ENCODE measurements at places on chromosomes 5 and 9.

- DNase-seq: no peak
Observed at GRCh38 chr5:180431932-180432331, 62.2 kb upstream of the CNOT6 start.

DNA sequence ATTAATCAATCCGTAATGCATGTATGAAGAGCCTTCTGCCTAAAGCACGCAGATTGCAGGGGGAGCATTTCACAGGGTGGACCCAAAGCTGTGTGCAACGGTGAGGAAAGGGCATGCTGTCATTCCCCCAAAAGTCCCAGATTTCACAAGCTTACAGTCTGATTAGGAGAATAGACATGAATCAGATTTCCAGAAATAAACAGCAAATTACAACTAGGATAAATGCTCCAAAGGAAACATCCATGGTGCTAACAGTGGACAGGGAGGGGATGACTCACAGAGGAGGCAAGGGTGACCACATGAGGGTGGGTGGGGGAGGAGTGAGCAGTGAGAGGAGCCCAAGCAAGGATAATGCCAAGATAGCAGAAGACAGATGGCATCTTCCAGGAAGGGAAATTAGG, 258.4 kb upstream of the TAS2R1 start:
- DNase-seq: no peak

DNA sequence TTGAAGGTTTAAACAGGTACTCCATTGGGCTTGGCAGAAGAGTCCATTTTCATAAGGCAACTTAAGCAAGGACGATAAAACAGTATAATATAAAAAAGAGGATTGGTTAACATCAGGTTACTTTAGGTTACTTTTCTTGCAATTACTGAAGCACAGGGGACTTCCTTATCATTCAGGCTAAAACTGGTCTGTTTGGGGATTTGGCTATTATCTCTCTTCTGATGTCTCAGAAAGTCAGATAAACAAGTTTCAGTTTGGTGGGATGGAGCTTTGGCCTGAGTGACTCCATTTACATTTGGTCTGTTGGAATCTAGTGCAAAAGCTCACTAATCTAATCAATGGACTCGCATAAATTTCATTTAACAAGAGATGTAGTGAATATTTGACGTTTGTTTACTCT, 8.0 kb downstream of the GAPT start:
- DNase-seq: no peak

DNA sequence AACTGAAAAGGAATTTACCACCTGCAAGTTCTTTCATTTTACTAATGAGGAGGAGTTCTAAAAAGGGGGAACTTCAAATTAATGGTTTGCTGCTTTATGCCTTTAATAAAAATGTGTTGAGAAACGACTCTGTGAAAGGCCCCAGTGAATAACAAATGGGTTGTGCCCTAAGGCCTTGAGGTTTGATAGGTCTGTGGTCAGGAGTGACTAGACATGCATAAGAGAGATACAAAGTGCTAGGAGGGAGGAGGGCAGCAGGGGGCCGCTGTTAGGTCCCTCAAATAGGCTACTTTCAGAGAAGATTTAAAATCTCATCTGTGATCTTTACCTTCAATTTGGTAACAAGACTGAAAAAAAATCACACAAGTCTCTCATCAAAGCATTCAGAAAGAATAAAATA, 58.3 kb downstream of the FAM81B start:
- DNase-seq: no peak

GRCh38 chr5:36505021-36505420, 101.4 kb upstream of the SLC1A3 start:
- DNase-seq: no peak

DNA sequence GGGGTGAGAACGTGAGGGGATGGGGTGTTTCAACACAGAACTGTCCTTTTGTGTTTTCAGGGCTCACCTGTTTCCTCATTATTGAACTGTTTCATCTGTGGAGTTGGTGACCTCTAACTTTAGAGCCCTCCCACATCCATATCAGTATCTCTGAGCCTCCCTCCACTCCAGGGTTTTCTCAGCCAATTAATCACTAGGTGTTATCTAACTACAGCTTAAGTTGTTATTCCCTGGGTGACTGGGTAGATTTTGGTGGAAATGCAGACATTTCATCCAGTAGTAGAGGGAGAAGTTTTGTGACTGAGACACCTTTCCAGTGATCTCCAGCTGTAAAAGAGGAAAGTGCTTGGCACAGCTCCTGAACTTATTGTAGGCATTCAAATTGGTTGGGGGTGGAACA, 23.7 kb downstream of the PPP3R2 start:
- DNase-seq: no peak

GRCh38 chr5:117812861-117813260, 1175.5 kb downstream of the DTWD2 start:
- DNase-seq: no peak

DNA sequence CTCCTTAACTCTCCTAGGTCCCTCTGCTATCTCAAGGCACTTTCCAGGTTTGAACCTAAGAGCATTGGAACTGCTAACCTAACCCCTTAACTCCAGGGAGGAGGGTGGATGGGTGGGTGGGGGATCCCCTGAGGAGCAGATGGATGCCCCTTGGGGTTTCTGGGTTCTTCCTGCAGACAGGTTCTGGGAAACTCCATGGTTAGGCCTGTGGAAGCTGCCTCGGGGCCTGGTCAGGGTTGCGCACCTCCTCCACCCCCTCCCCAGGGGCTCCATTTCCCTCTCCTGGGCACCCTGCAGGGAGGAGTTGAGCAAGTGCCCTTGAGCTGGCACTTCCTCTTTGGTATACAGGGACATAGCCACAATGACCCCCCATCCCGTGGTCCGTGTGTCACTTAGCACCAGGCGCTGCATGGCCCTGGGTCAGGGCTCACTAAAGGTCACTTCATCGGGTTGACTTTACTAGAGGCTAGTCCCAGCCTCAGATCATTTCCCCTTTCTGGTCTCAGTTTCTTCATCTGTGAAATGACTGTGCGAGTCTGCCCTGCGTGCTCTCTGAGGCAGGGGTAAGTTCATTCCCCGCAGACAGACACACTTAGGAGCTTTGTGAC, 16.0 kb downstream of the CXXC5 start:
- no peak for DNase-seq

DNA sequence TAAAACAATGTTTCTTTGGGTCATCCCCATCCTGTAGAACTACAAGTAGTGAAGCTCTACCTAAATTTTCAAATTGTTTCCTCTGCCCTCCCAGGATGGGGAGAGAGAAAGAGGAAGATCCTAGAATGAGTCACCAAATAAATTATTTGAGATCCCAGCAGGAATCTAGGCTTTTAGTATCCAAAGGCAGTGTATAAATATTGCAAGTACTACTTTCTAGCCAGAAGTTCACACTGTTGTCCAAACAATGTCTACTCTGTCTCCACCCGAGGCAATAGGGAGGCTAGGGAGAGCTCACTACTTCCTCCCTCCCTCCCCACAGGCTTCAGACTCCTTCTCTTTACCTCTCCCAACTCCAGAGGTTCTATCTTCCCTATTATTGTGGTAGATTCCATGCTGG, 362.8 kb downstream of the MRPS30 start:
- no peak for DNase-seq

- DNase-seq: no peak
Observed at GRCh38 chr5:42235837-42236236, 187.4 kb upstream of the GHR start.
